CD4-positive, alpha-beta T cell (primary cell): ENCODE measurements at places on chromosomes 4 and X.

DNA sequence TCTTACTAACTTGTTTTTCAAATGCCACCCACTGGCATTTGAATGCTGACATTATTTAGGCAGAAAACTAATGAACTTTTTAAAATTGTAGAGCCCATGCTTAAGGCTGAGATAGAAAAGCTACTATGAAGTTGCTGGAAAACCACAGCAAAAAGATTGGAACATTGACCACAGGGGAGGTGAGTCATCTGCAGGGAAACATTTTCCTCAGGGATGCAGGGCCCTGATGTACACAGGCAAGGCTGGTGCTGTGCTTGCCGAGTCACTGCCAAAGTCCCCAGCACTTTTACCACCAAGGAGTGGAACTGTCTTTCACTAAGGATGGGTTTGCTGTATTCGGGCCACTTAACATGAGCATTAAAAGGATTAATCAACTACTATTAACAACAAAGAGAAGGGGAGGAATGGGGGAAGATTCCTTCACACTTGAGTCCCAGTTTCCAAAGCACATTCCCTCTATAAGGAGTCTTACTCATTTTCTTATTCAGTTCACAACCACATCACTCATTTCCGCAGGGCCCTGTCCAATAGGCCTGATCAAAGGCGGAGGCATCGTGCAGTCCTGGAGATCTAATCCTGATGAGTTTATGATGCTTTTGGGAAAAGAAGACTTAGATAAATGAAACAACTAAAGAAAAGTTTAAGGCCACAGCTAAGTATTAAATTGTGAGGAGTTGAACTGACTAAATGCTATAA, 202.9 kb upstream of the NPY2R start:
- no peak for DNase-seq

GRCh38 chrX:19748896-19749680, 138.3 kb downstream of the SH3KBP1 start:
- DNase-seq: no peak

DNA sequence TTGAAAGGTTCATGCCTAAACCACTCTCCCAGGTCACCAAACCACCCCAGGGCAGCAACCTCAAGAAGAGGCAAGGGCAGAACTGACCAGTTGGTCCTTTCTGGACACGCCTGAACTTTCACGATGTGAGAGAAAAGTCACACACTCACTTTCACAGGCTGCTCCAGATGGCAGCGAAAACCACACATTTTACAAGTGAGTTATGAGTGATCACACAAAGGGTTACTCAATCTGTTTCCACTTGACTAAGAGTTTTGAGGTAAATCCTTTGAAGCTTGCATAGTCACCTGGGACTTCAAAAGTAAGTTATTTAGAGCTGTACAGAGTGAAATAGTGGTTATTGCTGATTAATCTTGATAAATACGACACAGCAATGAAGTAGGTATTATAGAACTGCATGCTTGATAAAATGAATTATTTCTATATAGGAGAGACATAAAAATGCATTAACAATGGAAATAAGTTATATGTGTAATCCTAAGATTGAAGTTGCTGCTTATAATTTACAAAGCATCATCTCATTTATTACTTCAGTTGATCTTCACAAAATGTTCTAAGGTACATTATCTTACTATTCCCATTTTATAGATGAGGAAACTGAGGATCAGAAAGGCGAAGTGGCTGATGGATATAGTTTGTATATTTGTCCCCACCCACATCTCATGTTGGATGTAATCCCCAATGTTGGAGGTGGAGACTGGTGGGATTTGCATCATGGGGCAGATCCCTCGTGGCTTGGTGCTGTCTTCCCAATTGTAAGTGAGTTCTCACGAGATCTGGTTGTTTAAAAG, 103.0 kb upstream of the KLF3 start:
- DNase-seq: no peak

DNA sequence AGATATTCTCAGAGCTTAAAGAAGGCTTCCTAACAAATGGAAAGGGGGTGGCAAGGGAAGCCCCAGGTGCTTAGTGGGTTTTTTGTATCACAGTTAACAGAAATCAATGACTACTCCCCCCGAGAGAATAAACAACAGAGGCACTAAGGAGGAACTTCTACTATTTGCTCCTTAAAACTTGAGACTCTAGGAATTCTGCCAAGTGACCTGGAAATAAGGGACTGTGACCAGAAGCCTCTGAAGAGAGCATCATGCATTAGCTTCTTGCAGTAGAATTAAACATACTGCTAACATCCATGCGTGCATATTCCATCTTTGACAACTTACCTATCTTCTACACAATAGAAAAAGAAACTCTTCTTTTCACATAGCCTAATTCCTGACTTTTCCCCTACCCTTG, 86.8 kb downstream of the CAMK2D start:
- no peak for DNase-seq

- no peak for DNase-seq
Observed at GRCh38 chr4:17761062-17761461, 20.4 kb downstream of the FAM184B start.

DNA sequence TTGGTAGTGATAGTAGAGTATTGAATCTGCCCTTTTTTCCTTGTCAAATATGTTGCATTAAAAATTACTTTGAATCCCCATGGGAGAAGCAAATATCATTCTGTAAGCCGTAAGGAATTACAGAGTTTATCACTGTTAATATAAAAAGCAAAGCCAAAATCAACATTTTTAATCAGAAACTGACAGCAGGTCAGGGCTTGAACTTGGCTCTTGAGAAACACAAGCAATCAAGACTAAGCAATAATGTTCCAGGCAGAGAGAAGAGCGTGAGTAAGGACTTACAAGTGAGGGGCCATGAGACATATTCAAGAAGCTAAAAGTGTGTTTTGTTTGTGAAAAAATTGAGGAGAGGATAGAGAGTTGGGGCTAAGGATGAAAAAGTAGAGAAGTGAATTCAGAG, 68.2 kb downstream of the ARHGAP6 start:
- no peak for DNase-seq

DNA sequence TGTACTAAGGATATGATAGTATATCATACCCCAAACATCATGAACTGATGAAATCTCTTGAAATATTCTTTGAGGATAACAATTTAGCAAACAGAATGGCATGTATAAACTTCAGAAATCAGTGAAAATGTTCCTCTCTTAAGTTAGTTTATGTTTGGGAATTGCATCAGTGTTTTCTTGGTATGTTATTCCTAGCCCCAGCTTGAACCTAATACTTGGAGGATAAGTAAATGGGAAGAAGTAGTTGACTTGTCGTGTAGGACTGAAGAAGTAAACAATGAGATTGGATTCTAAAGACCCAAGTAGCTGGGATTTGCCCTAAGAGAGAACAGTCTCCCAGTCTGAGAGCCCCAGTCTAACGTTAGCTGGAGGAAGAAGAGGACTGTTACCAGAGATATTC, 355.7 kb downstream of the GALNTL6 start:
- no peak for DNase-seq

GRCh38 chrX:96837808-96838207, 45.9 kb upstream of the RPA4 start:
- DNase-seq: no peak

- DNase-seq: peak; percentile 35
Observed at GRCh38 chrX:27186671-27187070, 276.5 kb downstream of the PPP4R3C start.

DNA sequence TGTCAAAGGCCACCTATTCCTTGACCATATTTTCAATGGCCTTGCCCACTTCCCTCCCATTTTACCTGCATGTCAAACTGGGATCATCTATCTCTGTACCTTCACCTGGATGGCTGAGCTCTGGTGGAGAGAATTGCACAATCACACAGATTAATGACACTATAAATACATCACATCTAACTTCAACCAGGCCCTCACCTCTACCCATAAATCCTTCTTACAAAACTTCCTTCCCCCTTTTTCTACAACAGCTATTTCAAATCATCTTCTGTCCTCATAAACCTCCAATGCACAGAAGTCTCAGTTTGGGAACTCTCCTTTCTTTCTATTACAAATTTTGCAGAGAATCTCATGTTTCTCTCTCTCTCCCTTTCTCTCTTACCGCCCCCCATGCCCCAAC, 9.2 kb downstream of the PALLD start:
- no peak for DNase-seq

DNA sequence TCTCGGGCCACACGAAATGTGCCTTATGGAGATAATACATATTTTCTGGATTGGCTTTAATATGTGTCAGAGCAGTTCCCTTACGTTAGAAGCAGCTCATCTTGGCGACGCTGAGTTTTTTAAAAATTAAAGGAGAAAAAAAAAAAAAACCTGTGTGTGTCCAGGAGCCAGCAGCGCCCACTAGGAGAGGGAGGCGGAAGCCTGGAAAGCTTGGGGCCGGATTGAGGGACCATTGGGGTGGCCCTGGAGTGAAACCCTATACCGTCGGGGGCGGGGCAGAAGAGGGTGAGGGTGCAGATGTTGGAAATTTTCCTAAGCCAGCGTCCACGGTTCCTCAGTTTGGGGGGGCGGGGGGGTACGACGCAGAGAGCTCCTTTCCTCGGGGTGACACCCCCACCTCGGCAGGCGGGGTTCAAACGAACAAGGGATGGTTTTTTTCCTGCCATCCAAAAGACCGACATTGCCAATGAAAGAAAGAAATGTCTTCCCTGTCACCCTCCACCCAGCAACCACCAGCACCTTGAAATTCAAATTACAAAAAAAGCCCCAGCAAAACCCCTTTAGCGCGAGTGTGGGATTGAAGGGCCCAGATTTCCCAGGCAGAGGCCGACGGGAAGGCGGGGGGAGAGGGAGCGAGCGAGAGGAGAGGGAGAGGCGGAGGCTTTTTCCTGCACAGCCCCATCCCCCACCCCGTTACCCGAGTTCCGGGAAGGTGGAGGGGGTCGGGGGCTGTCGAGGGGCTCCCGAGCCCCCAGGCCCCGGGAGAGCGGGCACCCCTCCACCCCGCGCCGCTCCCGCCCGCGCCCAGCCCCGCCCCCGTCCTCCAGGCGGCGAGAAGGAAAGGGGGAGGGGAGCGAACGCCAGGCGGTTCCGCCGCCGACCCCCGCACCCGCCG, 859 bp downstream of the SMARCA1 start:
- no peak for DNase-seq

GRCh38 chrX:45667666-45668065, 467.0 kb upstream of the DIPK2B start:
- no peak for DNase-seq

DNA sequence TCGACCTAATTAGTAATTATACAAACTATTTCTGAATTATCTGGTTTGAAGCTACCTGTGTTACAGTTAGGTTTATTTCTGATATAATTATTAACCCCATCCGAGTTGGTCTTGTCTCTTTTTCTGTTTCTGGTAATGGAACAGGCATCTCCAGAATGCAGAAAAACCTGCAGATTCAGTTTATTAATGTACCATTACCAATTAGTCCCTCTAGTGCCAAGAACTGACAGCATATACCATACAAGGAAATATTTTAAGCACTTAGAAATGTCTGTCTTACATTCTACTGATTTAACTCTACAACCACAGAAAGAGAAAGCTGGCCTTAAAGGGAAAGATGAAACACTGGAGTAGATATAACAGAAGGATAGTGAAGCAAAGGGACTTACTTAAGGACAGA, 570.6 kb downstream of the CENPC start:
- no peak for DNase-seq

- no peak for DNase-seq
Observed at GRCh38 chr4:2647403-2648158, 108.6 kb downstream of the TNIP2 start.

DNA sequence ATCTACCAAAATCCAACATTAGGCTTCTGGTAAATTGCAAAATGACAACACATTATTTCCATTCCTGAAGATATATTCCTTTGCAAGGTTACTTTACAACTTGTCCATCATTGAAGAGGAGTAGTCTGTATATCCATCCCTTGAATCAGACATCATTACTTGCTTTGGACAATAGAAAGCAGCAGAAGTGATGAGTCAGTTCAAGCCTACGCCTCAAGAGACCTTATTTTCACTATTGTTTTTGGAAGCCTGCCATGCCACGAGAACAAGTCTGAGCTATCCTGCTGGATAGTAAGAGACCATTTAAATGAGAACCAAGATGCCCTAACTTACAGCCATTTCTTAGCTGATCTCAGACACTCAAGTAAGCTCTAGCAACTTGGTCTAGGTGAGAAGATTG, 246.0 kb upstream of the HHIP start:
- DNase-seq: no peak

DNA sequence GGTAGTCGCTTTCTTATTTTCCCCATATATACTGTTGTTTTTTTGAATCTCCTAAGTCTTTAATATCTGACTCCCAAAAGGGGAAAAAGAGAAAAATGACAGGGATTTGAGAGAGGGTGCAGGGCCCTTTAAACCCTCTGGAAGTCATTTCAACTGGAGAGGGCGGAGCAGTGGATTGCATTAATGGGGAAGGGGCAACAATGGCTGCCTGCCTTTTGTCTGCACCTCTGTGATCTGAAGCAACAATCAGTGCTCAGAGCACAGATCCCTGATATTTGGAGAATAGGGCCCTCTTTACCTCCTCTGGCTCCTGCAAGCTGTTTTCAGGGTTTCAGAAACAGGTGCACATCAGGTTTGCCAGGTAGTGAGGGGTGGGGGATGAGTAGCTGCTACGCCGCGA, 1458.3 kb upstream of the TENM3 start:
- no peak for DNase-seq

- no peak for DNase-seq
Observed at GRCh38 chr4:145153181-145153903, 27.0 kb downstream of the OTUD4 start.
